BE2C (cell line): ENCODE measurements at places on chromosomes 13 and 19.
A peak's percentile ranks its signal among the peaks of the same experiment; 100 is the strongest.

- no peak for DNase-seq
Measured at GRCh38 chr19:49589502-49589905, 1.5 kb upstream of the PRR12 start.

GRCh38 chr13:84294576-84294975, 412.3 kb upstream of the SLITRK1 start:
- no peak for DNase-seq

DNA sequence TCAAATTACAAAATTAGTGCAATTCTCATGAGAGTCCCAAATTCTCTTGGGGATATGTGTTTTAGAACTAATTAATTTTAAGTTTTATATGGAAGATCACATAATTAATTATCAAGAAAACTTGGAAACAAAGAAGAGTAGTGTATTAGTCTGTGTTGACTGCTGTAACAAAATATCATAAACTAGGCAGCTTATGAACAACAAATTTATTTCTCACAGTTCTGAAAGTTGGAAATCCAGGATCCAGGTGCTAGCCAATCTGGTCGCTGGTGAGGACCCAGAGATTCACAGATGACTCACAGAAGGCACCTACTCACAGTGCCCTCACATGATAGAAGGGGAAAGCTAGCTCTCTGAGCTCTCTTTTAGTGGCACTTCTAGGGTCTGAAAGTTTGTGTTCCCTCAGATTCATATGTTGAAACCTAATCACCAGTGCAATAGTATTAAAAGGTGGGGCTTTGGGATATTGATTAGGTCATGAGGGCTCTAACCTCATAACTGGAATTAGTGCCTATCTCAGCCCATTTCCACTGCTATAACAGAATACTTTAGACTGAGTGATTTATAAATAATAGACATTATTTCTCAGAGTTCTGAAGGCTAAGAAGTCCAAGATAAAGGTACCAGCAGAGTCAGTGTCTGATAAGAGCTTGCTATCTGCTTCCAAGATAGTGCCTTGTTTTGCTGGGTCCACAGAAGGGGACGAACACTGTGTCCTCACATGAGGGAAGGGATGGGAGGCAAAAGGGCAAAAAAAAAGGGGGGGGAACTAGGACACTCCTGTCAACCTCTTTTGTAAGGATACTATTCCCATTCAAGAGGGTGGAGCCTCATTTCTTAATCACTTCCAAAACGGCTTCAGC, 1.5 kb upstream of the ARGLU1 start:
- no peak for DNase-seq

GRCh38 chr19:1619094-1619439, 13.8 kb upstream of the UQCR11 start:
- DNase-seq: no peak

GRCh38 chr19:43739439-43740235, 15.1 kb downstream of the SMG9 start:
- DNase-seq: no peak

DNA sequence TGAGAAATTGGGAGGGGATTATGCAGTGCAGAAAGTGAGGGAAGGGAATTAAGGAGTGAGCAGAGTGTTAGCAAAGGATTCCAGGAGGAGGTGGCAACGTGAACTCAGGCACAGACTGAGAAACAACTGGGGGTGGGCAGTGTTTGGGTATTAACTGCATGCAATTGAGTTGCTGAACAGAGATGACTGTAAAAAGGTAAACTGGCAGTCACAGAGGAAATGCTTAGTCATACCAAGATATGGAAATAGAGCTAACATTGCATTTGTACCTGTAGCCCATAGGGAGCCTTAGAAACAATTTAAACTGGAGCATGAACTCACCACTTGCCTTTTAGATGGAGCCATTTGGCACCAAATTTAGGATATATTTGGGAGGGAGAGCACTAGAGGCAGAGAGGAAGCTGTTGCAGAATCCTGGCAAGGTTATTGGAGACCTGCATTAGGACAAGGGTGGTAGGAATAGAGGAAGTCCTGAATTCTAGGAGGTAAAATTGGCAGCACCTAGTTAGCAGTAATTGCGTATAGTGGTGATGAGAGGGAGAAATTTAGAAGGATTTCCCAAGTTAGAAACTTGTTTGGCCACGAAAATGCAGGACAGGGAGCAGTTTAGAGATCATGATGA, 100.6 kb upstream of the FRY start:
- no peak for DNase-seq

GRCh38 chr13:31184451-31184850, 15.3 kb upstream of the B3GLCT start:
- DNase-seq: no peak

DNA sequence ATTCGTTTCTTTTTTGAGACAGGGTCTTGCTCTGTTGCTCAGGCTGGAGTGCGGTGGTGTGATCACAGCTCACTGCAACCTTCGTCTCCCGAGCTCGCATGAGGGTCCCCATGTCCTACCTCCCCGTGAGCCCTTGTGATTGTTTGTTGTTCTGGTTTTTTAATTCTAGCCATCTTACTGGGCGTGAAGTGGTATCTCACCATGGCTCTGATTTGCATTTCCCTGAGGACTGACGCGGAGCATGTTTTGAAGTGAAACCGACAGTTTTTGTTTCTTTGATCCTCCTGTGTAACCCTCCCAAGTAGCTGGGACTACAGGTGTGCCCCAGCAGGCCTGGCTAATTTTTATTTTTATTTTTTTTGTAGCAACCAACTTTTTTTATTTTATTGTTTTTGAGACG, 21.7 kb downstream of the GNG7 start:
- no peak for DNase-seq

DNA sequence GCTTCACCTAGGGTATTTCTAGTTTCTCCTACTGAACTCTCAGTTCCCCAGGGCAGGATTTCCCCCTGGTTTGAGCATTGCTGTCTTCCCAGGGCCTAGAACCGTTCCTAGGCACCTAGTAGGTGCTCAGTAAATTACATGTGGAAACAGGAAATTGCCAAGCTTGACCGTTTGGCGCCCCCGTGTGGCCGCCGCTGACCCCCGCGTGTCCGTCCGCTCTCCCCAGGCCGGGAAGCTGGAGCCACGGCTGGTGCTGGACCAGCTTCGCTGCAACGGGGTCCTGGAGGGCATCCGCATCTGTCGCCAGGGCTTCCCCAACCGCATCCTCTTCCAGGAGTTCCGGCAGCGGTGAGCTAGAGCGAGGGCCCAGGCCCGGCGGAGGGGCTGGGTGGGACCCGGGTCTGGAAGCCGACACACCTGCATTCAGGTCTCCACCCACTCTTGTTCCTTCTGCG, 55.5 kb downstream of the MYH14 start:
- DNase-seq: no peak

DNA sequence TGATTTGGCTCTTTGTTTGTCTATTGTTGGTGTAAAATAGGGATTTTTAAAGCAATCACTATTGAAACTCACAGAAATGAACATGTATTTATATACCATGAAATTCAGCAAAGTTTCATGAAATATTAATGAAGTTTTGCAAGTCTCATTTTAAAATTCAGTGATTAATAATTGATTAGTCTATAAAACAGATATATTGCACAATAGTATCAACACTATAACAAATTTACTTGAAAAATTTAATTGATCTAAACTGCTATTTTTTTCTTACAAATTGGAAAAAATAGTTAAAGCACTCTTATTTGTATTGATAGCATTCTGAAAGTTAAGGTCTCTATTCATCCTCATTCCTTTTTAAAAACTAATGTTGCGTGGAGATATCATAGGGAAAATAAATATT, 121.0 kb upstream of the PCDH9 start:
- no peak for DNase-seq

- DNase-seq: no peak
Measured at GRCh38 chr19:36103842-36104552, 6.9 kb upstream of the OVOL3 start.

- DNase-seq: no peak
Measured at GRCh38 chr13:71209217-71209616, 657.8 kb downstream of the DACH1 start.

GRCh38 chr19:36093146-36093662, 17.7 kb upstream of the OVOL3 start:
- no peak for DNase-seq

DNA sequence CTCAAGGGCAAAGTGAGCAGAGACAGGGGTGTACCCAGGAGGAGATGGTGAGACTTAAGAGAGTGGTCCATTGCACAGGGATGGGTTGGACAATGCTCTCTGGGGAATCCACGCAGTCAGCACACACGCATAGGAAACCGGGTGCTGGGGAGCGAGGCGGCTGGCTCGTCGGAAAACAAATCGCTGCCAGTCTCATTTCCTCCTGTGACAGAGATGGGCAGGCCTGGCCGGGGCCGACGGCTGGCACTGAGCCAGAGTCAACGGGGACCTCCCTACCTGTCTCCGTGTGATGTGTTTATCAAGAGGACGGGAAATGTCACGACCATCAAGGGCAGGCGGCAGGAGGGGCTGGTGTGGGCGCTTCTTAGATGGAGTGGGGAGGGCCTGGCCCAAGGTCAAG, 27.3 kb downstream of the PTPRS start:
- peak; percentile 79 for DNase-seq

GRCh38 chr19:49570138-49570856, 10.1 kb downstream of the NOSIP start:
- DNase-seq: peak; percentile 75

- no peak for DNase-seq
Measured at GRCh38 chr13:99074693-99075092, 96.8 kb upstream of the DOCK9 start.

DNA sequence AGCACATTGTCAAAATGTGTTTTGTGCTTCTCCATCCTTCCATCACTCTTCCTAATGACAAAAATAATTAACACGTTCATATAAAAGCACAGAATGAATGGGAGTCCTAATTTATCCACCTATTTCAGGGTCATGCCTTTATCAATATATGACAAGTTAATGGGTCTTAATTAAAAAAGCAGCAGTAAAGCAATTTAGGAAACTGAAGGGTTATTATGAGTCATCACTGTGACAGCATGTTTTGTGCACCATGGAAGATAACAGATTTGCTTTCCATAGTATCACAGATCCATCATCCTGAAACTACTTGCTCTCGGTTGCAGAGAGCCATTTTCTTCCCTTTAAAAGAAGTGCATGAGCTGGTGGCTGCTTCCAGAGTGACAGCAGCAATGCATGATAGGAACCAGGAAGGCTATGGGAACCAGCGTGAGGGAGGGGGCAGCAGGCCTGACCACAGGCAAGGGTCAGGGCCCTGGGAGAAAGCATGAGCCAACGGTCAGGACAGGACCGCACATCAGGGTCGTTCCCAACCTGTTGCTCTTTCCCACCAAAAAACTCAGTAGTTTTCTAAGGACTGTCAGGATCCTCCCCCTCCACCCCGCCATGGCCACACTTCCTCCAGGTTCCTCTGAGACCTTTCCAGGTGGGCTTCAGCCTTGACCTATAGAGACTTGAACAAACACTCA, 784.1 kb downstream of the UQCRFS1 start:
- no peak for DNase-seq

GRCh38 chr19:49333811-49334288, 1.4 kb upstream of the CD37 start:
- no peak for DNase-seq

DNA sequence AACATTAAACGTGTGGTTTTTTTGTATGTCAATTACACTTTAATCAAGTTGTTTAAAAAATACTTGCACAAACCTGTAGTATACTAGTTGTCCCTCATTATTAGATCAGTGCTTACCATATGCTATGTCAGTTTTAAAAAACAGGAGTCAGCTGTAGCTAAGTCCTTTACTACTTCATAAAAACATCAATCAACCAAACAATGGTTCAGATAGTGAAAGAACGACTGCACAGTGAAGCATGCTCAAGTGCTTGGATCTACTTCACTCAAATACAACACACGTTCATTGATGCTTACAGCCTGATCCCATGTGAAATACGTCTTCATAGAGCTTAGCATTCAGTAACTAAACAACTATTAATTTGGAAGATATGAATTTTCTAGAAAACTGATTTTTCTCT, 225.0 kb downstream of the FGF14 start:
- no peak for DNase-seq

- DNase-seq: no peak
Measured at GRCh38 chr19:18179957-18180356, 6.3 kb downstream of the IFI30 start.

GRCh38 chr13:99847318-99847750, 124.2 kb downstream of the ZIC5 start:
- no peak for DNase-seq

DNA sequence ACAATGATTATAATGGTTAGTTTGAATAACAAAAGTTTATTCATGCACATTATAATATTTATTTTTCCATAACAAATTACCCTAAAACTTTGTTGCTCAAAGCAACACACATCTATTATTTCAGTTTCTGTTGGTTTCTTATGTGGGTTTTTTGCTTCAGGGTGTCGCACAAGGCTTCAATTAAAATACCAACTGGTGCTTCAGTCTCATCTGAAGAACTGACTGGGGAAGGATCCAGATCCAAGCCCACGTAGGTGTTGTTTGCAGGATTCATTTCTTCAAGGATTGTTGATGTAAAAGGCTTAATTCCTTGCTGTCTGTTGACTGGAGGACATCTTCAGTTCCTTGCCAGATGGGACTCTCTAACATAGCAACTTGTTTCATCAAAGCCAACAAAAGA, 747.2 kb upstream of the PCDH20 start:
- DNase-seq: no peak

GRCh38 chr19:6233056-6233826, 46.5 kb downstream of the MLLT1 start:
- peak; percentile 5 for DNase-seq

DNA sequence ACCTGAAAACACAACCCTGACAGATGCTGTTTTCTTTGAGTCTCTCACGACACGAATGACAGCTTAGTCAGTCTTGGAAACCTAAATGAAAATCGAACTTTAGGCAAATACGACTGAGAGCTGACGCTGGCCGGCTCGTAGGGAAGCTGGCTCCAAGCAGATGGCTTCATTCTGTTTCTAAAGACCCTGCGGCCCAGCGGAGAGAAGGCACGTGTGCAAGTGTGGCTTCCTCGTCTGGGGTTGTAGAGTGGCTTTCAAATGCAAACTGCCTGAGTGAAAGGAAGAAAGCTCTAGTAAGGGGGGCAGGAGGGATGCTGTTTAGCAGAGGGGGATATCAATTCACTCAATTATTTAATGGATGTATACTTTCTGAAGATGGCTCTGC, 26.1 kb upstream of the TIMM44 start:
- DNase-seq: no peak

DNA sequence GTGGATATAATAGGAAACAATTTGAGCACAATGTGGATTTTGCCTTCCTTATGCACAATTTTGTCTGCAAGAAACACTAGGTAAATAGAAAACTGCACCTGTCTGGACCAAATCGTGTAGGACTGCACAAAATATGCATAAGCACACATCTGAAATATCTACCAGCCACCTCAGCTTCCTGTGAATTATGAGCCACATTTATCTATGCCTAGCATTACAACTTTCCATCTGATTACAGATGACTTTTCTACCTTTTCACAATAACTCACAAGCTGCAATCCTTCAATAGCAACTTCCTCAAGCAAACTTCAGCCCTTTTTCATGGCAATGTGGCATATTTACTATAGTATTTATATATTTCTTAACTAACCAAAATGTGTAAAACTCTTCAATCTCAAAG, 5.7 kb upstream of the RFX2 start:
- DNase-seq: no peak

GRCh38 chr13:105918842-105919741, 616.4 kb downstream of the EFNB2 start:
- DNase-seq: peak; percentile 76

- no peak for DNase-seq
Measured at GRCh38 chr13:34822650-34823049, 119.4 kb upstream of the NBEA start.
